Activated T-helper 1 cell treated with anti-CD3 and anti-CD28 coated beads, Interleukin-2, amount 50 U/mL, for 16 hours (primary cell): ENCODE measurements at places on chromosomes 12 and 14.

- no peak for DNase-seq
These were observed 10.1 kb upstream of the TC2N start for GRCh38 chr14:91877376-91877915.

- no peak for DNase-seq
These were observed 17.1 kb upstream of the ATXN2 start for GRCh38 chr12:111616177-111616623.

- DNase-seq: no peak
These were observed 167.2 kb downstream of the FSCB start for GRCh38 chr14:44339862-44340261.

- DNase-seq: no peak
These were observed 114.9 kb downstream of the TMEM121 start for GRCh38 chr14:105641075-105641937.

DNA sequence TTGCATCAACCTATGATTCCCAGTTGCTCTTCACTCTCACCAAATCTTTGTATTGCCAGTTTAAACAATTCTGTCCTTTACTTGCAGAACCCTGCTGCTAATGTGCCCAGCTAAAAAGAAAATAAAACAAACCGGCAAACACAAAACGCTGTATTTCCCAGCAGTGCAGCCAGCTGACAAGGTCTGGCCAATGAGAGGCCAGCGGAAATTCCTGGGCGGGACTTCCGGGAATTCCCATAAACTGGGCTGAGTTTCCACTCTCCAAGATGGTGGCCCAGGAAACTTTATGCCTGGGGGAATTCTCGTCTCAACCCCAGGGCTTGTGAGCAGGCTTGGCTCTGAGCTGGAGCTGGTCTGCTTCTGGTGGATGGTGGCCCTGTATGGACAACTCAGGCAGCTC lies 807.3 kb upstream of the TMEM132C start:
- no peak for DNase-seq
